ENCODE measurements at places on chromosomes 16 and 17. TPM values are rescaled to one million over a fixed set of nuclear protein-coding genes. Genes with fewer than 3 reads are reported as not detected.
A peak's percentile ranks its signal among the peaks of the same experiment; 100 is the strongest.

DNA sequence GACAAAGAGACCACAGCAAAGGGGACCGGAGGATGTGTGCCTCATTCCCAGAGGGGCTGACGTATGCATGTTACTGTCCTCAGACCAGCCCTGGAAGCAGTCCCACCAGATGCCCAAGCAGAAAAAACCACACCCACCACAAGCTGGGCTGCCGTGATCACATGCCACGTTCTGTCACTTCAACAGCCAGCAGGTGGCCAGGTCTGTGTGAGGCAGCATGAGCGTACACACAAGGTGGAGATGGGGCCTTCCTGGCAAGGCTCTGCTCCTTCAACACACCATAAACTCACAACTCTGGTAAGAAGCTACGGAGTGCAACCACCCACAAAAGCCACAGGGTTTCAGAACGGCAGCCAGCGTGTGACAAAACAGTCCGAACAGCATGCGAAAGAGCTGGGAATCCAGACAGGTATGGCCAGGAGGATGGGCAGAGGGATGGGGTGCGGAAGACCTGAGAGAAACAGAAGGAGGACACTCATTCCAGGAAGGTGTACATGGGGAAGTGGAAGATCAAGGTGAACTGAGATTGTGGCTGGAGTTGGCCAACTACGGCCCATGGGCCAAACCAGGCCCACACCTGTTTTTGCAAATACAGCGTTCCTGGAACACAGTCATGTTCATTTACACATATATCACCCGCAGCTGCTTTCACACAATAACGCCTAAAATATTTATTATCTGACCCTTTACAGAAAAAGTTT lies 27.9 kb downstream of the MBTPS1 start:
- peak; percentile 57 for DNase-seq

DNA sequence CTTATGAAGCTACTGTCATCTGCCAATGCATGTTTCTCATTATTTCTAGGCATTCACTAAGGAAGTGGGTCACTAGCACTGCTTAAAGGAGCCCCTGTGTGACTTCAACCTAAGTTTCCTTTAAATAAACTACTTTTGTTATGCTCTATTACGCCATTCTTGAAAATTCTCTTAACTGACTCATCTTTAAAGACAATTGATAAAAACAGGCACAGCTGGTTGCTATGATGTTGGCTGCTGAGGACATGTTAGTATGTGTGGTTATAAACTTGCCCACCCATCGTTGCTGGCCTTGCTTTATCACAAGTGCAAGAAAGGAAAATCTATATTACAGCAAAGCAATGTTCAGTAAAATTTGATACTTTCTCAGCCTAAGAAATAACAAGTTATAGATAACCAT lies 75.8 kb upstream of the CNTNAP4 start:
- no peak for DNase-seq

DNA sequence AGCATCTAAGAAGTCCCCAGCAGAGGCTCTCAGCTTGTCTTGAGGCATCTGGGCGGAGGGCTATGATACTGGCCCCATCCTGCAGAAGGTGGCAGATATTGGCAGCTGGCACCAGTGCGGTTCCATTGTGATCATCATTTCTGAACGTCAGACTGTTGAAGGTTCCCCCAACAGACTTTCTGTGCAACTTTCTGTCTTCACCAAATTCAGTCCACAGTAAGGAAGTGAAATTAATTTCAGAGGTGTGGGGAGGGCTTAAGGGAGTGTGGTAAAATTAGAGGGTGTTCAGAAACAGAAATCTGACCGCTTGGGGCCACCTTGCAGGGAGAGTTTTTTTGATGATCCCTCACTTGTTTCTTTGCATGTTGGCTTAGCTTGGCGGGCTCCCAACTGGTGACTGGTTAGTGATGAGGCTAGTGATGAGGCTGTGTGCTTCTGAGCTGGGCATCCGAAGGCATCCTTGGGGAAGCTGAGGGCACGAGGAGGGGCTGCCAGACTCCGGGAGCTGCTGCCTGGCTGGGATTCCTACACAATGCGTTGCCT lies at the start of gene CIITA:
CIITA (plus strand) TSS at position 404 of the 543 bp plus-strand sequence; CDS start at position 533, 129 bp downstream.
- peak; percentile 92 for DNase-seq

DNA sequence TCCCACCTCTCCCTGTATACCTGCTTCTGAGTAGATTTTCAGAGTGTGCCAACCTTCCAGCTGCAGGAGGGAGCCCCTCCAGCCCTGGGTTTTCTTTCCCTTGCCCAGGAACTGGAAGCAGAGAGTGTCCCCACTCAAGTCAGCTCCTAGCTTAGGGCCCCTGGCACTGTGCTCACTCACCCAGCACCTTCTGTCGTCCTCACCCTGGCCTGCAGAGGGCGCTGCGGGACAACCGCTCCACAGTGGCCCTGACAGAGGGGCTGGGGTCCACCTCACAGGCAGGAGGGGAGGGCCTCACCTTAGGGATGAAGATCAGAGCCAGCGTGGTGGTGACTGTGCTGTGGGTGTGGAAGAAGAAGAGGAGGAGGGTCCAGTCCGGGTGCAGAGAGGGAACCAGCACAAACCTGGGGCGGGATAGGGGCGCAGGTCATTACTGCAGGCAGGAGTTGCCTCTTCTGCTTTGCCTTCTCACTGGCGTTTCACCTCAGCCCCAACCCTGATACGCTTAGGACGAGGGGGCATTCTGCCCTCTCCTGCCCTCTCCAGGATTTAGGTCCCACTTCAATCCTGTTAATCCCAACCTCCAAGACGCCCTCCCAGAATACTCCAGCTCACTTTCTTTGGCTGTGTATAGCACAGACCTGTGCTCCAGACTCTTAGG lies 10.0 kb downstream of the GPR179 start:
- DNase-seq = no peak

DNA sequence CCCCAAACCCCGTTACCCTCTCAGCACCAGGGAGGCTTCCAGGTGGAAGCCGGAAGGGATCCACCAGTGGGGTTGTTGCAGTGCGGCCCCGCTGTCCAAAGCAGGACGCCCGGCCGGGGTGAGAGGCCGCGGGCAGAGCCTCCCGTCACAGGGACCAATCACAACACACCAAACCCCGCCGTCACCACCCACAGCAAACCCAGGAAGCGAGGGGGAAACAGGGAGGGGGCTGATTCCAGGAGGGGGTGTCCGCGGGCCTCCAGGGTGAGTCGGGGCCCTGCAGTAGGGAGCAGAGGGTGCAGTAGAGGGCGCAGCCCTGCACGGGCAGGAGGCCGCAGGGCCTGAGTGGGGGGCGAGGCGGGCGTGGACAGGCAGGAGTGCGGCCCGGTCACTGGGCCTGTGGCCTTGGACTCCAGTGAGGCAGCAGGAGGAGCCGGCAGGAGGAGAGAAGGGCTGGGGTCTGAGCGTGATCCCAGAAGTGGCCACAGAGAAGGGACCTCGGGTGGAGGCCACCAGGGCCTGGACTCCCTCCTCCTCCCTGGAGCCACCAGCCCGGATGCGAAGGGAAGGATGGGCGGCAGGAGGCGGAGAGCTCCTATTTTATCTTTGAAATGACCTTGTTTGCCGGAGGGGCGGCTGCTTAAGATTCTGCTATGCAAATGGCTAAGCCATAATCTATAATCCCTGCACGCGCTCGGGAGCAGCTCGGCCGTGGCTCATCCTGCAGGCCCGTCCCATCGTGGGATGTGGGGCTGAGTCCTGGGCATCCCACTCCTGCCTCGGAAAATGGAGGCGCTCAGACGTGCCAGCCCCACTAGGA lies 41.5 kb downstream of the ZFPM1 start:
- DNase-seq = no peak

DNA sequence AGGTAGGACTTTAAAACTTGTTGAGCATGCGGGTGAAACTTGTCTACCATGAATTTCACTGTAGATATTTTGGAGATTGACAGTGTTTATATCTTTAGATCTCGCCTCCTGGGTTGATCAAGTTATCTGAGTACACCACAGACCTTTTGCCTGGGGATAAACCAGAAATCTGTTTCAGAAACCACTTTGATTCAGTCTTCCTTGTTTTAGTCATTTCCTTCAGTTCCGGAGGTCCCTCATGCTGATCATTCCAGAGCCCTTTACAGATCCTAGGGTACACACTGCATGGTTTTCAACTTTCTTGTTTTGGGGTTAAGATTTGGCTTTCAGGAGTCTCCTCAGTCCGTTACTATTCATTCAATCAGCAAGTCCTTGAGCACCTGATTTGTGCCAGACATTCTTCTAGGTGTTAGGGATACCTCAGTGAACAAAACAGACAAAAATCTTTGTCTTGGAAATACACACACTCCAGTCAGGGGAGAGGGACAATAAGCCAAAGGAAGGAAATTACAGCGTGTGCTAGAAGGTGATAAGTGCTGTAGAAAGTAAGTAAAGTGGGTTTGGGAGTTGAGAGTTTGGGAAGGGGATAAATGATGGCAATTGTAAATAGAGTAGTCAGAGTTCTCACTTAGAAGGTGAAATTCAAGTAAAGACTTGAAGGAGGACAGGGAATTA lies 12.2 kb downstream of the NOD2 start:
- no peak for DNase-seq

- DNase-seq = peak; percentile 75
These were observed 4.7 kb upstream of the GPRC5C start for GRCh38 chr17:74427048-74427762.

DNA sequence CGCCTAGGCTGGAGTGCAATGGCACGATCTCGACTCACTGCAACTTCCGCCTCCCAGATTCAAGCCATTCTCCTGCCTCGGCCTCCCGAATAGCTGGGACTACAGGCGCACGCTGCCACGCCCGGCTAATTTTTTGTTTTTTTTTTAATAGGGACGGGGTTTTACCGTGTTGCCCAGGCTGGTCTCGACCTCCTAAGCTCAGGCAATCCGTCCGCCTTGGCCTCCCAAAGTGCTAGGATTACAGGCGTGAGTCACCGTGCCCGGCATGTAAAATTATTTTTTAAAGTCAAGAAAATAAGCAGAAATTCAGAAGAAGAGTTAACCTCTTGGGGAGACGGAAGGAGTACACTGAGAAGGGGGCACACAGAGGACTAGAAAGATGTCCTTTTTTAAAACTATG lies 27.5 kb downstream of the CDYL2 start:
- DNase-seq = no peak

DNA sequence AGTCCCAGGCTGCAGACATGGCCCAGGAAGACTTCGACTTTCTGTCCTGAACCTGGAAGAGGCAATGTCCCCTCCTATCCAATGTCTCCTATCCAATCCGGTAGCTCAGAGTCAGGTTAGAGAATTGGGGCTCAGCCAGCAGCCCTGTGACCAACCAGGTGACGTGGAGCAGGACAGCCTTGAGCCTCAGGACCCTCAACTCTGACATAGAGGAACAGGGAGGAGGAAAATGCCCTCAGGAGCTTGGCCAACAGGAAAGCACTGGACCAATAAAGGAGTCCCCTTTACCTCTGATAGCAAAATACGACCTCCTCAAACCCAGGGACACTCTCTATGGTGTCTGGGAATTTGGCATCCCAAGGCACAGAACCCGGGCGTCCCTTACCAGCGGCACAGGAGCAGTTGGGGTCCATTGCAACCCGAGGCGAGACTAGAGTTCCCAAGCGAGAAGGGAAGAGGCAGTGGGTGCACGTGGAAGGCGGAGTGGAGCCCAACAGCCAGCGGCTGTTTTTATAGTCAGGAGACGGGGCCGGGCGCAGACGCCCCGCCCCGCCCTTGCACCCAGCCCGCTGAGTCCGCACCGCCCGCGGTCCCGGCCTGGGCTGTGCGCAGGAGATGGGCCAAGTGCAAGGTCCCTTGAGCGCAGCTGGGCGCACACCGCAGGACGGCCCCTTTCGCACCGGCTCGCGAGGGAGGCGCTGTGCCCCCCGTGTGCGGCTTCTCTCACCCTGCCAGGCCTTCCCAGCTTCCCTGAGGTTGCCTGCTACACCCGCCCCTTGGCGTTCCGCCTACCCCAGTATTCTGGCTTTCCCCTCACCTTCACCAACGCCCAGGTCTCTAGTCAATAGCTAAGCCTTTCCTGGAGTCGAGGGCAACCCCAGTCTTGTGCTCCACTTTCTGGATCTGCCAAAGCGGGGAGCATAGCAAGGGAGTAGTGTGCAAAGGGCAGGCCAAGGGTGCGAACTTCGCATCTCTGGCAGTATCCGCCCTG lies at the start of gene MT1G:
MT1G (minus strand) TSS at position 485 of the 991 bp plus-strand sequence; CDS start at position 413, 72 bp downstream.
- peak; percentile 77 for DNase-seq

DNA sequence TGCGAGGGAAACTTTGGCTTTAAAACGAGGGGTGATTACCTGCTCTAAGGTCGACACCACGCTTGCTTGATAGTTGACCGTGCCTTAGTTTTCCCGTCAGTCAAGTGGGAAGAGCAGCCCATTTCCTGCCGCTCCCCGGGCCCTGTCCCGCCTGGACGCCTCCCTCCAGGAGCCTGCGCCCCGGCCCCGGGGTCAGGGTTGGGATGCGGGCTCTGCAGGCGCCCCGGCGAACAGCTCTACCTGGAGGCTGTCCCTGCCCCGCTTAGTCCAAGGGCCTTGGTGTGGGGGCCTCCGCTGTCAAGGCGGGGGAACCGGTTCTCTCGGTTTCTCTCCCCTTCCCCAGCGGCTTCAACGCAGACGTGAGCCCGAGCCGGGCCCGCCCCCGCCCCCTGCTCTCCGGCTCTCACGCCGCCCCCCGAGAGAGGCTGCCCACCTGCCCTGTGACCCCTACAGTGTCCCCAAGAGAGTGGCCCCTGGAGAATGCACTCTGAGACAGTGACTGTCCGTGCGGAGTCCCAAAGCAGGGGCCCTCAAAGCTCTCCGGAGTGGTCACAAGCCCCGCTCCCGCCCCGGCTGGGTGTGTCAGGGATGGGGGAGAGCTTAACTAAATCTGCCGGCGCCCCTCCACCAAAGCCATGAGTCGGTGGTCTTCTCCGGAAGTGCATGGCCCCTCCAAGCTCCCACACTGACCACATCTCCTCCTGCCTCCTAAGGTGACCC lies 117.4 kb upstream of the SMURF2 start:
- no peak for DNase-seq

GRCh38 chr17:30000755-30001257 lies 59.4 kb downstream of the EFCAB5 start:
- no peak for DNase-seq

DNA sequence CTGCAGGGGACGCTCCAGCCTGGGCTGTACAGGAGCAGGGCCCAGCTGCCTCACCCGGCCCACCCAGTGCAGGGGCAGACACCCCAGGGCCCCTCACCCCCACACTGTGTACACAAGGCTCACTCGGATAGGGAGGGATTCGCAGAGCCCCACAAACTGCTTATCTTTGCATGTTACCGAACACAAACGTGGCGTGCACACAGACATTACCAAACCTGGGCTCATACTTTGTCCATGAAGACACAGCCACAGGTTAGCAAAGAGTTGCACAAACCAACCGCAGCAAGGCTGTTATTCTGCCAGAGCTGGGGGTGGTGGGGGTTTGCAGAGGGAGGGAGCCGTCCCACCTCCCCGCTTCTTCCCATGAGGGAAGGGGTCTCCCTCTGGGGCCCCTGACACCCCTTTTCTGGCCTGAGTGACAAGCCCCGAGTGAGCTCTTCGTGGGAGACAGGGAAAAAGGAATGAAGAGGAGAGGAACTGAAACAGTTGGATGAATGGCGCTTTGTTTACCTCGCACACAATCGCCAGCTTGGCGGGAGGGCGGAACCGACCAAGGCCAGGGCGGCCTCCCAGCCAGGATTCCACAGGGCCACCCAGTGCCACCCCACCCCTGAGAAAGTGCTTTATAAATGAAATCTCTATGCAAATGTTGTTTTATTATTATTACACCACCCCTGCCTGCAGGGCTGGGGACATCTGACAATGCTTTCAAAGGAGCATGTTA lies 434 bp upstream of the CPSF4L start:
- no peak for DNase-seq

C16orf92 gene
- not detected for polyA plus RNA-seq

AHSP gene
- polyA plus RNA-seq = not detected

MRC2 gene
- polyA plus RNA-seq = 36.7 TPM

HIC1 gene
- polyA plus RNA-seq = 10.3 TPM

CARD14 gene
- polyA plus RNA-seq = 0.05 TPM

Measured in right cardiac atrium (tissue), 5 donors.